ENCODE measurements at places on chromosomes 1 and 21.

- DNase-seq, result no peak
These were observed 2.2 kb downstream of the PGBD5 start for GRCh38 chr1:230423951-230424350.

GRCh38 chr1:45116820-45117219 is 89.6 kb downstream of the ZSWIM5 start:
- no peak for DNase-seq

DNA sequence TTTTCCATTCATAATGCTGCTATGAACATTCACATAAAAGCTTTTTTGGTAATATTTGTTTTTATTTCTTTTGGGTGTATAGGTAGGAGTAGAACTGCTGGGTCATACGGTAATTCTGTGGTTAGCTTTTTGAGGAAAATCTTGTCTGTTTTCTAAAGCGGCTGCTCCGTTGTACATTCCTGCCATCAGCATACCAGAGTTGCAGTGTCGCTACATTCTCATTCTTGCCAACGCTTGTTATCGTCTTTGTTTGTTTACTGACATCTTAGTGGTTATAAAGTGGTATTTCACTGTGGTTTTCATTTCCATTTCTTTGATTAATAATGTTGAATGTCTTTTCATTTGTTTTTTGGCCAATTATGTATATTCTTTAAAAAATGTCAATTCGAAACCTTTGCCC is 469.8 kb upstream of the ZP4 start:
- no peak for DNase-seq

GRCh38 chr1:12654004-12654567 is 10.2 kb downstream of the AADACL4 start:
- DNase-seq, result no peak

GRCh38 chr1:36396359-36396758 is 1.3 kb downstream of the LSM10 start:
- no peak for DNase-seq

DNA sequence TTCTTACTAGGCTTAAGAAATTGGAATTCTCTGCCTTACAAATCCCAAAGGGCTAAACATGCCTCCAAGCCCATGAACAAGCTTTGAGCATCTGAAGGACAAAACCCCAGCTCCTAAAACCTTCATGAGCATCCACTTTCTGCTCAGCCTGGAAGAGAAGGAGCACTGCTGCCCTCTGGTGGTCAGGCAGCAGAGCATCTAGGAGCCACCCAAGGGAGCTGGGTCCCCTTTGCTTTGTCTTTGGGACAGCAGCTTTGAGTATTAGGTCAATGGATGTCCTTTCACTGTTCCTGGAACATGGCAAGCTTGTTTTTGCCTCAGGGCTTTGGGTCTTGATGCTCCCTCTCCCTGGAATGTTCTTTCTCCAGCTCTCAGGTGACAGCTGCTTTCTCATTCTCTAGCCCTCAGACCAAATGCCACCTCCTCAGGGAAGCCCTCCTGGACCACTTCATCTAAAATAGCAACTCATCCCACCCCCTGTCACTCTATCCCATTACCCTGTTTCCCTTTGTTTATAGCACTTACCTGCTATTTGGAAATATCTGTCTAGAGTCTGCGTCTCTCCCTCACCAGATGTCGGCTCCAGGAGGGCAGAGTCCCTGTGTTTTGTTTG is 25.7 kb downstream of the RAB7B start:
- peak; percentile 55 for DNase-seq

- no peak for DNase-seq
These were observed 3.6 kb downstream of the ALG14 start for GRCh38 chr1:95068956-95069709.

DNA sequence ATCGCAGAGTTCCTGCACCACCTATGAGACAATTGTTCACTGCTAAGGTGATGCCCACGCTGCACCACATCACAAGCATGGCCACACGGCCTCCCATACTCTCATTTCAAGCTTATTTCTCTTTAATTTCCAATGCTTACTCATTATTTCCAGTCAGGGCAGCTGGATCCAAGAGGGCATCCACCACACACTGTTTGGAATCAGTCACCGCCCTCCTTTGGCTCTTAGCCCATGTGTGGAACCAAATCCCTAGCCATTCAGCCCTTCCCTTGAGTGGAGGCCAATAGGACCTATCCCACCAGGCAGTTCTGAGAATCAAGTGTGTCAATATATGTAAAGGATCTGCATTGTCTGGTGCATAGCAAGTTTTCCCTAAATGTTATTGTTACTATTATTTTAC is 26.3 kb upstream of the PALMD start:
- no peak for DNase-seq

- DNase-seq, result no peak
These were observed 79.3 kb downstream of the MAP3K7CL start for GRCh38 chr21:29209696-29210095.

DNA sequence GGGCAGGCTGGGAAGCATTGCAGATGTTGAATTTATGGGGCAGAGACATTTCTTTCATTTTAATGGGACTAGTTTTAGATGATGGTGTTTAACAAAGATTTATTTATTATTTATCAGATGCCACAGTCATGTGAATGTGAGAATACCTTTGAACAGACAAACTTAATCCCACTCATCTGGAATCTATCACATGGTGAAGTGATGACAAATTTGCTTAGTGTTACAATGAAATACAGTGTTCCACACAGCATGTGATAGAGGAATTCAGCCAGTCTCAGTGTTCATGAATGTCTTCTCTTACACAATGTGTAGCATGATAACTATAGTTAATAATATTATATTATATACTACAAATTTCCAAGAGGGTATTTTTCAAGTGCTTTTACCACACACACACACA is 1361.7 kb upstream of the B3GALT2 start:
- peak; percentile 2 for DNase-seq

DNA sequence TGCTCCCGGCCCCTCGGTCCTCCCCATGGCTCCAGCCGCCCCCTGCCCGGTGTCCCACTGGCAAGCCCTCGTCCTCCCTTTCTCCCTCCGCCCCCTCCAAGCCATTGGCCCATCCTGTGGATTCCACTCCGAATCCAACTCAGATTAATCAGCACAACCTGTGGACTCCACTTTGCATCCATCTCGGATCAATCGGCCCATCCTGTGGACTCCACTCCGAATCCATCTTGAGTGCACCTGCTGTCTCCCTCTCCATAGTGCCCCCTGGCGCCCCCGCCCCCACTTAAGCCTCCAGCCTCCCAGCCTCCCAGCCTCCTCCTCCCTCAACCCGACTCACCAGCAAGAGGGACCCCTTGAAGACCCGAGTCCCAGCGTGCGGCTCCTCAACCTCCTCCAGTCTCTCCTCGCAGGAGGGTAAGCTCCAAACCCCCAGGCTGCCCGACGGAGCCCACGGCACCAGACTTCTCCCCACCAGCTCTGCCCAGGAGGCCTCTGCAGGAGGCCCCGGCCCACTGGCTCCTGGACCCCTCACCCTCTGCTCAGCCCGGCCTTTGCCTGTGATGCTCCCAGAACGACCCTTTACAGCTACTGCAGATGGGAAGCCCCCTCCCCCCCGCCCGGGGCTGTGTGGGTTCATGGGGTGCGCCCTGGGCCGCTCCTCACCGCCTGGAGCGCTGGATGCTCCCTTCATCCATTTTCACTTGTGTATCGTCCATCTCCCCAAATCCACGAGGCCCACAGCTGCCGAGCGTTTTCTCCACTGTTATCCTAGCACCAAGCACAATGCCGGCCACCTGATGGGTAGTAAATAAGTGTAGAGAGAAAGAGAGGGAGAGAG is 40.6 kb upstream of the TSPEAR start:
- DNase-seq, result no peak

Data from HFF-Myc (cell line).